Stimulated activated CD4-positive, alpha-beta T cell treated with anti-CD3 and anti-CD28 coated beads, Interleukin-12 subunit alpha, Interleukin-12 subunit beta, amount 100 ng/mL, for 48 hours (primary cell): ENCODE measurements at places on chromosomes 13 and 19.

GRCh38 chr19:49011194-49011593 lies 5.7 kb downstream of the LHB start:
- DNase-seq: no peak

DNA sequence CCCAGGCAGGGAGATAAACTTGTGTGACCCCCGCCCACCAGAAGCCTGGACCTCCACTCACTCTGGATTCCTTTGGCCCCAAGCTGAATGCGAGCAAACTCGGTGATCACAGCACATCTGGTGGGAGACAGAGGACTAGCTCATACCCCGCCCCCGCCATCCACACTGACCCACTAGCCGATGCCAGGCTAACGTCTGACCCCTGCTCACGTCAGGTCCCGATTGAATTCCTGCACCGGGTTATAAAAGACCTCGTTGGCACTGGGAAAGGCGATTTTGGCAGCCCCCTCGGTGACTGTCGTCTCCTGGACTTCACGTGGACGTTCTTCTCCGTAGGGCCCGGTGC lies 631 bp downstream of the TRMT1 start:
- DNase-seq: no peak

- DNase-seq: no peak
These were observed 58.8 kb downstream of the DCLK1 start for GRCh38 chr13:36072152-36072935.

DNA sequence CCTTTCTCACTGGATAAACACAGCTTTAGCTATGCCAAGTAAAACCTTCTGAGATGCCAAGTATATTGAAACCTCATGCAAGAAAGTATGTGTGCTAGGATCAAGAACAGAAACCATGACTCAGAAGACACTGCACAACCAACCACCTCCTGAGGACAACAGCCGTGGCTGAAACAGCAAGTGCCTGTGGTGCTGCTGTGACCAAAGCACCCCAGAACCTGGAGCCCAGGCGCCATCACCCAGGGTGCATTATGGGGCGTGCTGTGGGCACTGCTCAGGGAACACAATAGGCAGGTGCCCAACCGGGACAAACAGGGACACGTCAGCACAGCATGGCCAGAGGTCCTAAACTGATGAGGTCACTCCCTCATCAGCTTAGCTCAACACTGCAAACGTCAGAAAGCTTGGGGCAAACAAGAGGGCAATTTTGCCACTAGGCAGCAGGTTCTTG lies 101.3 kb upstream of the SLC15A1 start:
- DNase-seq: peak; percentile 65

DNA sequence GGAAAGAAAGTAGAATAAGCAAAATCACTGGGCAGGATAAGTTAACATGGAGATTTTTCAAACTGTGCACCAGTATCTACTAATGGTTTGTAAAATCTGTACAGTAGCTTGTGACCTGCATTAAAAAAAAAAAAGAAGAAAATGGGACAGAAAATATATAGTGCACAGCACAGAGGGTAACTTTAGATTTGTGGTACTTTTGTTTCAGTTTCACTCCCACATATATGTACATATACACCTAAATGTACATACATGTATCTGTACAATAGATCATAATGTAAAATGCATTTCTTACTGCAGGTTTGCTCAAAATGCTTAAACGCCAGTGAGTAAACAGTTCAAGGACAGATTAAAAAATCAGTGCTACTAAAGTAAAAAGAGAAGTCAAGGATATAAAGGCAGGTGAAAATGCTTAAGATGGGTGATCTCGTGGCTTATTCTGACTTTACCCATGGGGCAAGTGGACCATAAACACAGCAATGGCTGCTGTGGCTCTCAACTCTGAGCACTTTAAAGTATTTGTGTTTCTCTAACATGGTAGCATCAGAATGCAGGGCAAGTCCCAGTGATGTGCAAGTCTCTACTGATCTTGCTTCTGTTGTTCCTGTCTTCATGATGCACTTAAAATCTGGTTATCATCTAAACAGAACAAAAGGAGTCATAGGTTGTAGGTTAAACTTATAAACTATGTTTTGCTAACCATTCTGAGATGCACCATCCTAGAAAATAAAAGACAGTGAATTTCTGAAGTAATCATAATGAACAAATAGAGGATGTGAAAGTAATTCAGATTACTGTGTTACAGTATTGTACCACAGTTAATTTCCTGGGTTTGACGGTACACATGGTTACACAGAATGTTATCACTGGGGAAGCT lies 112.3 kb downstream of the MIPEP start:
- no peak for DNase-seq

GRCh38 chr13:57631596-57632275 lies at the start of gene PCDH17:
Gene PCDH17 (plus strand): TSS chr13:57631744. CDS start chr13:57632547, 803 bp downstream.
- no peak for DNase-seq

DNA sequence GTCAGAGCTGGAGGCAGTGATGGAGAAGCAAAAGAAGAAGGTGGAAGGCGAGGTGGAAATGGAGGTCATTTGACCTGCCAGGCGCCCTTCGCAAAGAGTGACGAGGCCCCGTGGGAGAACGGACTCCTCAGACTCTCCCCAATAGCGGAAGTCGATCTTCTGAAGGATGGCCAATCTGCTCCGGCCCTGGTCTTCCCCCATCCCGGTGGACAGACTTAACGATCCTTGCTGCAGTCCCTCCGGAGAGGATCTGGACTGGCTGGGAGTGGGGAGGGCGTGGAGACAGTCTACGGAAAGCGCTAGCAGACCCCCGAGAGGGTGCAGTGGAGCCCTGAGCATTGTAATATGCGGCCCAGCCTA lies 11.9 kb downstream of the EPS8L1 start:
- DNase-seq: no peak

DNA sequence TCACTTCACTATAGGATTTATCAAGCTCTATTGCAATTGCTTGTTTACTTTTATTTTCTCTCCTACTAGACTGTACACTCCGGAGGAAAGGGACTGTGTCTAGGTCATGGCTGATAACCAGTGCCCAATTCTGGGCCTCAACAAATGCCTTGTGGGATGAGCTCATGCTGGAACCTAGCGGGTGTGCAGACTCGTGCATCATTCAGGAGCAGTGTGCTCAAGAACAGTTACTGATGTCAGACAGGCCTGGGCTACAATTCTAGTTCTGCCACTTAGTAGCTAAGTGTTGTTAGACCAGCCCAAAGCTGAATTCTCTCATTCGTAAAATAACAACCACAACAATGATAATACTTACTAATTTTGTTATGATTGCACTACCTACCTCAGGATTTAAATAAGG lies 95.4 kb downstream of the CYSLTR2 start:
- no peak for DNase-seq

GRCh38 chr19:12567951-12568350 lies 16.7 kb upstream of the ZNF564 start:
- DNase-seq: no peak

DNA sequence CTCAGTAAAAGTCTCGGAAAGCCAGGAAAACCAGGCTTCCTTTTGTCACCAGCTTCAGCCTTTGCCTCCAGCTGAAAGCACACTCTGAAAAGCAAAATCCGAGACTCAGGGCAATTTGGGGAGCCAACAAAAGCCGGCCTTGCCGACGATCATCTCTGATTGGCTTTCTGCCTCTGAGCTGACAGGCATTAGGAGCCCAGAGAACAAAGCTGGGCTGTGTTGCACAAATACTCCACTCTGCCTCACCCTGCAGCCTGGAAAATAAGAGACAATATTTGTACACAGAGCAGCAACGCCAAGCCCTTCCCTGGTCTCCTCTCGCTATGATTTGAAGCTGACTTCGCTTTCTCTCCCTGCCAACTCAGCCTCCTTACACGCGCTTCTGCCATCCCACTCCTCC lies 46.9 kb downstream of the CACNA1A start:
- DNase-seq: no peak

GRCh38 chr19:21569494-21569865 lies 64.1 kb downstream of the ZNF429 start:
- no peak for DNase-seq

DNA sequence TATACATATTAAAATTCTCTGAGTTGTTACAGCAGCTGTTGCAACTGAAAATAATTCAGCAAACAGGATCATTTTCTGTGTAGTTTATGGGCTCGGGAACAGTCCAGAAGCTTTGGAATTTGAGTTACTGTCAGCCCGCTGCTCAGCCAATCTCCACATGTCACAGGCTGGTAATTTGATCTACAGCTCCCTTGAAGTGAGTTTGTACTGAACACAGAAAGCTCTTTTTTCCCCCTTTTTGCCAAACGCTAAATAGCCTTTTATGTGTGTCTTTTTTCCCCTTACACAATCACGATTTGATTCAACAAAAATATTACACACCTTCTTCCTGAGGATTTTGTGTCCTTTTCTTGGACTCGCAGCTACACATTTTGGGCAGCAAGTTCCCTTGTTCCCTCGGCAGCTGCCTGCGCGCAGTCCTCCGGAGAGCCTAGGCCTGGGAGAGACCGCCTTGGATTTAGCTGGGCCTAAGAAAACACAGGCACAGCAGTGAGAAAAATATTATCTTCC lies 371.4 kb downstream of the KCNRG start:
- DNase-seq: no peak

DNA sequence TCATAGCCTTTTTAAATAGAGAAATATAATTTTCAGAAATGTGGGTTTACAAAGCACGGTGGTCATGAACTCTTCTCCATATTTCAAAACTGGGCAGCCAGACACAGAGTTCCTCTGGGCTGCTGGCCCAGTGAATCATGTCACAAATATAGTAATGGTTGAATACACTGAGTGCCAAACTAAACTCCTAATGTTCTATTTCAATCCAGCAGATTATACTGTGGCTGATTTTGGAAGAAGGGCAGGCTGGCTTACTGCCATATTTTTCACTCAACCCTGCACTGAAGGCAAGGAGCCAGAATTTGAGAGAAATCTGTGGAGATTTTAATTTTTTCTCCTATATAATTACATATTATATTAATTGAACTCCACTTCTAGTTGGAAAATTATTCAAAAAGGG lies 17.0 kb upstream of the PRR20A start:
- no peak for DNase-seq

- no peak for DNase-seq
These were observed 37.1 kb downstream of the PBX4 start for GRCh38 chr19:19581391-19581790.

- no peak for DNase-seq
These were observed 165.2 kb downstream of the KDM4B start for GRCh38 chr19:5133986-5134595.

DNA sequence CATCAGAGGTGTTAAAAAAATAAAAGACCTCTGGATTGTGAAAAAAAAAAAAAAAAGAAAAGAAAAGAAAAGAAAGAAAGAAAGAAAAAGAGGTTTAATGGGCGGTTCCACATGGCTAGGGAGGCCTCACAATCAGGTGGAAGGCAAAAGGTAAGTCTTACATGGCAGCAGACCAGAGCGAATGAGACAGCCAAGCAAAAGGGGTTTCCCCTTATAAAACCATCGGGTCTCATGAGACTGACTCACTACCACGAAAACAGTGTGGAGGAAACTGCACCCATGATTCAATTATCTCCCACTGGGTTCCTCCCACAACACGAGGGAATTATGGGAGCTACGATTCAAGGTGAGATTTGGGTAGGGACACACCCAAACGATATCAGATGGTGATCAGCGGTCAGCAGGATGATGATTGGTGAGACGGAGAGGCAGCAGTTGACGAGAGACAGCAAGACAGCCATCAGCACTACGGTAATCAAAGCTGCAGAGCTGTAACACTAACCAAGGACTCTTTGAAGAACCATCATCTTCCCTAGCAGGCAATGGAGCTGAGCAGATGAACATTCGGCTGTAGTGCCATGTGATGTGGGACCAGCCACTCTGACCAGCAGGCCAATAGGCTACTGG lies 3.9 kb upstream of the CD209 start:
- DNase-seq: peak; percentile 30

DNA sequence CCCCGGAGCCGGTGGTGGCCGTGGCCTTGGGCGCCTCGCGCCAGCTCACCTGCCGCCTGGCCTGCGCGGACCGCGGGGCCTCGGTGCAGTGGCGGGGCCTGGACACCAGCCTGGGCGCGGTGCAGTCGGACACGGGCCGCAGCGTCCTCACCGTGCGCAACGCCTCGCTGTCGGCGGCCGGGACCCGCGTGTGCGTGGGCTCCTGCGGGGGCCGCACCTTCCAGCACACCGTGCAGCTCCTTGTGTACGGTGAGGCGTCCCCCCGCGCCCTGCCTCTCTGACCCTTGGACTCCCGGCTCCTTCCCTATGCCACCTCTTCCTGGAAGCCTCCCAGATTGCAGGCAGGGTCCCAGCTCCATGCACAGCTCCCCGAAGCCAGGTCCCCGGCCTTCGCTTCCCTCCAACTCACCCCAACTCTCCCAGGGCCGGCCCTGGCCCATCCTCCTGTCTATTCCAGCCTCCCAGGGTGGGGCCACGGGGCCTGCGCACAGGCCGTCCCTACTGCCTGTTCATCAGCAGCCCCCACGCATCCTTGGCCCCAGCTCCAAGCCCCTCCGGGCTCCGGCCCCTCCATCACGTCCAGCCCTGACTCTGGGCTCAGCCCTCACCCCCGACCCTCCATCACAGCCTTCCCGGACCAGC lies 1.7 kb downstream of the MADCAM1 start:
- DNase-seq: no peak

- DNase-seq: no peak
These were observed 15.0 kb downstream of the LTBP4 start for GRCh38 chr19:40616178-40616577.

GRCh38 chr13:33251131-33251661 lies 34.4 kb downstream of the STARD13 start:
- no peak for DNase-seq

- no peak for DNase-seq
These were observed 253.7 kb downstream of the KCTD12 start for GRCh38 chr13:76632401-76633044.

DNA sequence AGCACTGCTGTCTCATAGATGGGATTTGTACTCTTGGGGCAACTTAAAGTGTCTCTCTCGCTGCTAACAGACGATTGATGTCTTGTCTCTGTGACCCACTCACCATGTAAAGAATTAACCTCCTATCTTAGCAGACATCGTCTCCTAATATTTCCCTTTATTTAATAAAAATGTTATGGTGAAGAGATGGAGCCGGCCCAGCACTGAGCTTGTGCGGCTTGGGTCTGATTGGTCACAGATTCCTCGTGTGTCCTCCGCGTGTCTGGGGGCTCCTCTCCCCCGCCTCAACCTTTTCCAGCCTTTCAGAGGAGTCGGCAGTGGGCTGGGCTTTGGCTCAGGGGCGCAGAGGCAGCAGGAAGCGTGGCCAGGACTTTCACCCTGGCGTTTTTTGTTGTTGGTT lies 13.2 kb upstream of the CRTC1 start:
- DNase-seq: no peak

DNA sequence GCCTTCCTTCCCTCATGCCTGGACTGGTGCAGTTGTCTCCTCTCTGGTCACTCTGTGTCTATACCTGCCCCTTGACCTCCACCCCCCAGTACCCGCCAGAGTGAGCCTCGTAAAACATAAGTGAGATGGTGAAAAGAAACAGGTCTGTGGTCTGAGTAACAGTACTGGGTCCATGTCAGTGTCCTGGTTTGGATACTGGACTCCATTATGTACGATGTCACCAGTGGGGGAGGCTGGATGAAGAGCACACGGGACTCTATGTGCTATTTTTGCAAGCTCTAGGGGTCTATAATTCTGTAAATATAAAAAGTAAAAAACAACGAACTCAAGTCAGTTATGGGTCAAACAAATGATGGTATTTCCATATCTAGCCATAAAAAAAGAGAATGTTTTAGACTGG lies 14.4 kb downstream of the MYBPC2 start:
- no peak for DNase-seq

GRCh38 chr13:43611281-43612273 lies 175.2 kb downstream of the ENOX1 start:
- DNase-seq: no peak

GRCh38 chr19:35509861-35510625 lies 3.4 kb downstream of the DMKN start:
- DNase-seq: peak; percentile 38

GRCh38 chr13:89943139-89943538 lies 1404.3 kb upstream of the MIR17HG start:
- no peak for DNase-seq

GRCh38 chr19:29533578-29534544 lies 8.1 kb downstream of the VSTM2B start:
- DNase-seq: no peak
